NB4 (cell line): ENCODE measurements at places on chromosomes 6 and 20.

- no peak for DNase-seq
Measured at GRCh38 chr6:166554316-166554715, 32.2 kb downstream of the RAMACL start.

DNA sequence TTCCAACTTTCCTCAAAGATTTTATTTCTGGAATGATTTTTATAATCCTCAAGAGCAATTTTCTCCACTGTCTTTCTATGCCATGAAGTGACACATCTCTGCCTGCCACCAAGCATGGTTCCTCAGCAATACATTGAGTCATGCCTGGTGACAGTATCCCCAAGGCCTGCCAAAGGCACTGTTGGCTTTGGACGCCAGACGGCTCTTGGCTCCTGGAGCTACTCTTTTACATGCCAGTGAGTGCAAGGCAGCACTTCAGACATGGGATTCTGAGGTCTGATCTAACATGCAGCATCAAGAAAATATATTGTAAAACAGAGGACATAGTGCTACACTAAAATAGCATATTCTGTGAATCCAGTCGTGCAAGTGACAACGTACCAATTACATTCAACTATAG lies 20.1 kb upstream of the PLEKHG1 start:
- DNase-seq, result no peak

DNA sequence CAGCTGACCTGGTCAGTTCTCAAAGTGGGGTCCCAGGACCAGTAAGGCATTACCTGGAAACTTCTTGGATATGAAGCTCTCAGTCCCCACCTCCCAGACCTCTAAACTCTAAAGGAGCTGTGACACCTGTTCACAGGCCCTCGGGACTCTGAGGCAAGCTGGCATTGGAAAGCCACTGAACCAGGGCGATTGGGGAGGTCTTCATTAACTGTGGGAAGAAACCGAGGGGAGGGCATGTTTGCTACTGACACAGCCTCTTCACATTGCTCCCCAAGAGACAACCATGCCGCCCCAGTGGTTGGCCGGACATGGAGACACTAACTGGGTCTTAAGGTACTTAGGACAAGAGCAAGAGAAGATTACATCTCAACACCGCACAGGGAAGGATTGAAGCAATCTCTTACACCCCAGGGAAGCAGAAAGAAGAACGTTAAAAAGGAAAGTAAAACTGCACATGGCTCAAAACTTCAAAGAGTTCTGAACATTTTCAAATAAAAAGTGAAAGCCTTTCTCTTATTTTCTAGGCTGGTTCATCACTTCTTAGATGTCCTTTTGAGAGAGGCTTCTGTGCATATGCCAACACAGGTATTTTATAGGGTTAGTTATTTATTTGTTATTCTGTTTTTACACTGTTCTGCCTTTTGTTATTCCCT lies 210.0 kb upstream of the CST7 start:
- no peak for DNase-seq

DNA sequence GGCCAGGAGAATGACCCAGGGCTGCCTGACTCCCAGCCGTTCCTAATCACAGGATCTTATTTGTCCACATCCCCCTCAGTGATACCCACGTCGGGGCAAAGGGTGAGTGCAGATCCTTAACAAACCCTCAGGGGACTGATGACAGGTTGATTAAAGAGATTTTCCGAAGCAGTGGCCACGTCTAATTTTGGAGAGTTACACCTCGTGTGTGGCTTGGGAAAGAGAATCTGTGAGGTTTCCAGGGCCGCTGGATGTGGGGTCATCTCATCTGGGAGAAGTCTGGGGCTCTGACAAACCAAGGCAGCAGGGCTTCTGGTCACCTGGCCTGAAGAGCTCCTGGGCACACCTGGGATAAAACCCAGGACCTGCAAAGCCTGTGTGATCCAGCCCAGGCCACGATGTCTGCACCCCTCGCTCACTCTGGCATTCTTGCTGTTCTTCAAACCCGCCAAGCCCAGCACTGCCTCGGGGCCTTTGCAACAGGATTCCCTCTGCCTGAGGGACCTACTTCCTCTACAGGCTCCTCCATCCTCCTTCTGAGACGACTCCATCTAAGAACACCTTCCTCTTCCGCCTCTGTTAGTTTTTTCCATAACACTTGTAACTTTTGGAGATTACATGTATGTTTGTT lies 4.7 kb downstream of the JPH2 start:
- DNase-seq, result no peak

DNA sequence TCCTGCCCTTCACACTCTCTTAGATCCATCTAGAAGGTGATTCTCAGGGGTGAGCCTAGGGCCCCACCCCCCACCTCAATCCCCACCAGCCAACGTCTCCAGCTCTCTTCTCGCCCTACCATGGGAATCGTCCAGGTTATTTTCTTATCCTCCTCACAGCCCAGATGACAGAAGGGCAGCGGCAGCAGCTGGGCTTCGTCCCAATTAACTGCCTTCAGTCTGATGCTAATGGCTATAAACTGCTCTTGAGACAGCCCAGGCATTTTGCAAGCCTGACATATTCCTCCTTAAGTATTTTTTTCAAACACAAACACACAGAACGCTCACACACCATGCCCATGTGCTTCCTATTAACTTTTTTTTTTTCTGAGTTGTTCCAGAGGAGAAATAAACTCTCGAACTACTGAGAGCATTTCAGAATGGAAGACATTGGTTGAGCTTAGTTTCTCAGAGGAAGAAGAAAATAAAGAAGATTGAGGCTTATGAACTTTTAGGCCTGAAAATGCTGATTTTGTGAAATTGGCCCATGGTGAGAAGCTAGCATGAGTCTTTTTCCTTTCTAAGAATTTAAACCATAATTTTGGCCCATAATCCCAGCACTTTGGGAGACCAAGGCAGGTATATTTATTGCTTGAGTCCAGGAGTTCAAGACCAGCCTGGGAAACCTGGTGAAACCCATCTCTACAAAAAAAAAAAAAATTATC lies 124.6 kb downstream of the EYA2 start:
- no peak for DNase-seq

- DNase-seq, result no peak
Measured at GRCh38 chr6:14396826-14397517, 279.4 kb downstream of the CD83 start.

DNA sequence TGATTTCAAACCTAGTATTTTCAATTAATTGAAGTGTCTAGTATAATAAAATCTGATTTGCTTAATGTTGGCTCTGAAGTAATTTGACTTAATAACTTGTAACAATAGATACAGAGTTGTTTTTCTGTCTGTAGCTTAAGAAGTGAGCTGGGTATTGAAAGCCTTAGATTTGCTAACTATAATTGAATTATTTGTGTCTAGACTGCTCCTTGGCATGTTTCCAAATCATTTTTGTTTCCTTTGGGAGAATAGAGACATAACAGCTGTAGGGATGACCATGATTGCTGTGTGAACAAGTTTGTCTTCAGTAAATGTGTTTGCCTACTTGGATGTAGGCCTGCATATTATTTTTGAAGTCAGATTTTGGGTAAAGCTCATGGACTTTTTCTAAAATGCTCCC lies 115.4 kb downstream of the SCAF8 start:
- no peak for DNase-seq

DNA sequence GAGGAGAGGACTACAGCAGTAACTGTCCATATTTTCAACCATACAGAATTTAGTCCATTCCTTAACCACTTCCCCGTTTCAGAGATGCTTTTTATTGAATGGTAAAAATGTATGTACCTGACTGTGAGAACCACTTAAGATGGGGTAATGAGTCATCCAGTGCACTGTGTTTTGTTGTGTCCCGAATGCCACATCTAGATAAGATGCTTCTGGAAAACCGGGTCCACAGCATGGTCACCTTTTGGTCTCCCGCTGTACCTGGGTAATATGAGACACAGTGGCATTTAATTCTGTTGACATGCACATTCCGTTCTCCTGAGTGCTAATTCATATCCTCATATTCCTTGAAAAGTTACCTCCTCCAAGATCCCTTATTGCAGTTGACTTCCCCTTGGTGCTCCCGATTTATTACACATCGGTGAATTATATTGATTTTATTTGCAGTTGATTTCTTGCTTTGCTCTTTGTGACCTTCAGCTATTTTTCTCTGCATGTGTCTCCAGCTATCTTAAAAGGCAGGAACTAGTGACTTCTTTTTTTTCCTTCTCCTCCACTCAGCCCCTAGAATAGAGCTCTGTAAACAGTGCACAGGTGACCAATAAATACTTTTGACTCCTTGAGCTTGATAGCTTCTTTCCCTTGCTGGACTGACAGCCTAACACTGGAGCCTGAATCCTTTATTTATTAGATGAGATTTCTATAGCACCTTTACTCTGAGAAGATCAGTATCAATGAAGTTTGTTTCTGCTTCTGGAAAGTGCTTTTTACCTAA lies 314.6 kb downstream of the ZFAND3 start:
- no peak for DNase-seq

- DNase-seq, result no peak
Measured at GRCh38 chr20:50595988-50596693, 86.0 kb downstream of the PTPN1 start.

DNA sequence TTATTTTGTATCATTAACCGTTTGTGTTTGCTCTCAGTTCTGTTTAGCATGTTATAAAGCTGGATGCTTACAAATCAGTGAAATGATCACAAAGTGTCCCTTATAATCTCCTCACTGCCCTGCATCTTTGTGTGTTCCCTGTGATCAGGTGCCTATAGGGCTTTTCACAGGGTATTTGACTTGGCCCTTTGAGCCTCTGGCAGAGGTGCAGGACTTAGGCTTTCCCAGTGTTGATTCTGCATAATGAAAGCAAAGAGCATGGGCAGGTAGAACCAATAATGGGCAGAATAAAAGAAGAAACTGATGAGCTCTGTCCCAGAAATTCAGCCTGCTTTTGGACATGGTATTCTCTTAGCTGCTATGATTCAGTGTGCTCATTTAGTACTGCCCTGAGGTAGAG lies 16.9 kb upstream of the PBOV1 start:
- no peak for DNase-seq

- no peak for DNase-seq
Measured at GRCh38 chr6:137690721-137691120, 176.3 kb upstream of the TNFAIP3 start.

DNA sequence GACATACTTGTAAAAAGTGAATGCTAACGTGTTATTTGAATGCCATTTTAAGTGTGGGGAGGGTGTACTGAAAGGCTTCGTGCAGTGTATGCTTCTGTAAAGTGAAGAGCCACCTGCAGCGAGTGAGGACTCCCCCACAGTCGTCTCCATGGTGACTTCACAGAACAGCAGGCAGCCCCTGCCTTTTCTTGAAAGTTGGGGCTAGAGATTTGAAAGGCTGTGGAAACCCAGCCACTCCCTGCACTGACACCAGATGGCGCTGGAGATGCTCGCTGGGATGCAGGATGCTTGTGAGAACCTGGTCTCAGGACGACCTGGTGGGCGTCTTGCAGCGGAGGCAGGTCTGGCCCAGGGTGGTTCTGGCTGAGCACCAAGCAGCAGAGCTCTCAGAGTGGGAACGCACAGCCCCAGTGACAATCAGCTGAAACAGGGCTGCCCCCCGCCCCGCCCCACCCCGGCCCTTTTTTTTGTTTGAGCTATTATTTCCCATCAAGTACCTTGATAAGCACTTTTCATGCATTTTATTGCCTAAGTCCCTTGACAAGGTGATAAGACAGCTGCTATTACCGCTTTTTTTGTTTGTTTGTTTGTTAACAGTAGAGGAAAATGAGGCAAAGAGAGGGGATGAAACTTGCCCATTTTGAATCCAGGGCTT lies 150.3 kb downstream of the SYCP2 start:
- peak; percentile 76 for DNase-seq

- no peak for DNase-seq
Measured at GRCh38 chr6:163579111-163579879, 164.8 kb downstream of the QKI start.

- DNase-seq, result no peak
Measured at GRCh38 chr6:15184441-15184861, 61.4 kb upstream of the JARID2 start.

GRCh38 chr6:41630069-41630468 lies 8.2 kb upstream of the MDFI start:
- DNase-seq, result no peak

GRCh38 chr6:152952866-152953509 lies 29.9 kb downstream of the FBXO5 start:
- DNase-seq, result peak; percentile 50

DNA sequence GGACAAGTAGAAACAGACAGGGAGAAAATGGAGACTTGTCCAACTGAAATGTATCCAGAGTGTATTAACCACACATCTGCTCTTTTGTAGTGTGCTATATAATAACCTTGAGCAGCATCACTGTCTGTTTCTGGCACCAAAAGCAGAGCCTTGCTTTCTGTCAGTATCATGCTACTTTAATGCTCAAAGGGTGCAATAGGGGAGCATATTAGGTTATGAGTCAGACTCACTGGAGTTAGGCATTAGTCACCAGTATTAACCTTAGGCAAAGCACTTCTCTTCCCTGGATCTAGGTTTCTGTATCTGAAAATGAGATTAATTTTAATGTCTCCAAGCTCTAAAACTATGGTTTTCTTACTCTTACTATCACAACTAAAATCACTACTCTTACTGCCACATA lies 280.1 kb downstream of the TFAP2B start:
- no peak for DNase-seq

- DNase-seq, result peak; percentile 72
Measured at GRCh38 chr6:33061987-33062386, 11.5 kb downstream of the HLA-DPA1 start.

DNA sequence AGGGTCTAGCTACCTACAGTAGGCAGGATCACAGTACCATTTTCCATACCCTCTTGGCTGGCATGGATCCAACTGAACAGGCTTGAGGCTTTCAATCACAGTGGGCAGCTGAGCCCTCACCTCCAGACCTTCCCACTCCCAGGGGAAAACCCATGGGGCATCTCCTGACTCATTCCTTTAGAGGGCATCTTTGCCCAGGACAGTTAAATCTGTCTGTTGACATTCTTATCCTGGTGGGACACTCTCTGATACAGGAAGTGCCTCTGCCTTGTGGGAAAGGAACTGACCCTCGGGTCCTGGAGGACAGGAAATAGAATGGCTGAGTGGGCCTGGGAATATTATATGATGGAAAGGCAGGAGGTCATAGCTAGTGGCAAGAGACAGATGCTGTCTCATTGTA lies 10.2 kb upstream of the EPB41L1 start:
- DNase-seq, result no peak

DNA sequence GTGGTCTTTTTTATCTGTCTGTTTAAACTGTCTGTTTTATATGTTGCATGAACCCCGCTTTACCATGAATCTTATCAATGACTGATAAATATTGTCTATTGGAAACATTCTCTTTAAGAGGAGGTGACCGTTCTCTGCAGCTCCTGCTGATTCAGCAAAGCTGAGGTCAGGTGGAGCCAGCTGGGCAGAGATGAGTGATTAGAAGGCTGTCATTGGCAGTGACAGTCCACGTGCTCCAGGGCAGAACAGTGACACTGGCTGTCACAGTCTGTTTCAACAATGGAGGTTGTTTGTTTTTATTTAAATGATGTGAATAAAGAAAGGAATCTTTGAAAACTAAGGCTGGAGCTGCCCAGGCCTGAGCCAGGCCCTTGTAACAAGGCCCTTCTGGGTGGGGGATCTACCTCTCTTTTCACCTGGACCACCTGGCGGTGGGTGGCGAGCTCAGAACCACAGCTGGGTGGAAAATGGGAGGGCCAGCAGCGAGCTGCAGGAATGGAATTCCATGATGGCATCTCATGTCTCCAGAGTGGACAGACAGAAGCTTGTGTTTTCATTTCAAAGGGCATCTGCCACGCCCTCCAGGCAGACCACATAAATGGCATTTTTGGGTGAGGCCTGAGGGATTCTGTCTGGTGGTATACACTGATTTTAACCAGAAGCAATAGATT lies 12.6 kb downstream of the SYNJ2 start:
- DNase-seq, result no peak

GRCh38 chr20:57251949-57252348 lies 14.5 kb downstream of the BMP7 start:
- DNase-seq, result no peak
